KBM-7 (cell line): ENCODE measurements at places on chromosomes 1 and 21.

DNA sequence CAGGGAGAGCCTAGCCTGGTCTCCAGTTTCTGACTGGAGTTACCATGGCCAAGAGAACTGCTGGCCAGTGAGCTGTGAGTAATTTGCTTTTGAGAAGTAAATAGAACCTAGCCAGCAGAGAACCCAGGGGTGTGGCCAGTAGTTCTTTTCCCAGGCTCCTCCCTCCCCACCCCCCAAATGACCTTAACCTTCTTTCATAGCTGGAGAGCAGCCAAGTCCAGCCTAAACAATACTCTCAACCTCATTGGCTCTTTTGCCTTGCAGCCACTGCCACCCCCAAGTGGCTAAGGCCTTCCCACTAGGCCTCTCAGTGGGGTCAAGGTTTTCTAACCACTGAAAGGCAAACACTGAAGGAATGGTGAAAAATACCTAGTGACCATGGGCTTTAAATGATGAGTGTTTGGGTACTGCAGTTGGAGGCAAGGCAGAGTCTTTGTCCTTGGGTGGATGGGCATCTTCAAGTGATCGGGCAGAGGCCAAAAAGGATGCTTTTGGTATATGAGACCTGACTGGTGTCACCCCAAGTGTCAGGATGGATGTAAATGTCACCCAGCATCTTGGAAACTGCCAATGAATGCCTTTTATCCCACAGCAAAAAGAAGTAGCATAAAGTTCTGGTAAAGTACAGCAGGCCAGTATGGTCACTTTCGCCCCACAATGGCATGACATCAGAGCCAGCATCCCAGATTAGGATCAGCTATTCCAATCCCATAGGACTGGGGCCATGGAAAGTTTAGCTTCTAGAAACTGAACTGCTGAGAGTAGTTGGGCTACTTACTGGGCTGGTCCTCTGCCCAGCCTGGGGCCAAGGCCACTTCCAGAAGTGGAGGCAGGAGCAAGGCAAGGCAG is 3.5 kb upstream of the PIGV start:
- DNase-seq = peak; percentile 60

- DNase-seq = no peak
Observed at GRCh38 chr1:40313958-40314720, 2.9 kb downstream of the COL9A2 start.

DNA sequence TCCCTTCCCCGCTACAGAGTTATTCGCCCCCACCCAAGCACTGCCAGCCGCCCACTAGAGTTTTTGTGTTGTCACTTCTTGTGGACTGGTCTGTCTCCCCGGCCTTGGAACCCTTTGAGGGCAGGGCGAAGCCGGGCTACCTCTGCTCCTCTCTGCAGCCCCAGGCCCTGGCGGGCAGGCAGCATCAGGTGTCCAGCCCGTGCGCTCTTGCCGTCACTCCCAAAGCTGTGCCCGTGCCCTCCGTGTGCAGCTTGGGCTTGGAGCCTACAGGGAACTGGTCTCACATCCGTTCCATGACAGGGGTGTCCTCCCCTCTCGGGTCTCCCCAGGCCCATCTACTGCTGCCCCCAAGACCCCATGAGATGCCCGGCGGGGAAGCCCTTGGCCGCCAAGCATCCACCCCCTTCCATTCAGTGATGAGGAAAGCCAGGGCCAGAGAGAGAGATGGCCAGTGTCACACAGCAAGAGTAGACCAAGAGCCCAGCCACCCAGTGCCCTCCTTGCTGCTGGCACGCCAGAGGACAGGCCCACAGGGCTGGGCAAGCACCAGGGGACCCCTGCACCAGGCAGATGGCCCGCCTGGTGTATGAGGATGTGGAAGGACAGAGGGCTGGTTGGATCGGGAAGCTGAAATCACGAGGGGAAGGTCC is 15.3 kb upstream of the LDLRAP1 start:
- DNase-seq = no peak

- no peak for DNase-seq
Observed at GRCh38 chr21:46128106-46128932, 27.1 kb downstream of the FTCD start.

- DNase-seq = no peak
Observed at GRCh38 chr1:58204284-58204683, 342.2 kb downstream of the OMA1 start.

- no peak for DNase-seq
Observed at GRCh38 chr1:165067829-165068228, 288.7 kb downstream of the LMX1A start.

DNA sequence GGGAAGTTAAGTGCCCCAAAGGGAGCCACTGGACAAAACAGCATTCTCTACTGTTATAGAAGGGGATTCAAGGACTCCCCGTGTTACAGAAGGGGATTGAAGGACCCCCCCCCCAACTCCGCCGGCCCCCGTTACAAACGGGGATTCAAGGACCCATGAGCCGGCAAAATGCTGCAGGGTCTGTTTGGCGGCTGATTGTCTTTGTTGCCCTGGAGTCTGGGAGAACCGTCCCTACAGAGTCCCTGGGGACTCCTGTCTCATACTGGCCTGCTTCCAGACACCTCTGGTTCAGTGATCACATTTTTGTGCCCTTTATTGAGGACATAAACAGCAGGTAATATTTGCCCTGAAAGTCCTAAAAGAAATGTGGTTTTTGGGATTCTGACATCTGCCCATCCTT is 96.4 kb downstream of the SYF2 start:
- DNase-seq = no peak

DNA sequence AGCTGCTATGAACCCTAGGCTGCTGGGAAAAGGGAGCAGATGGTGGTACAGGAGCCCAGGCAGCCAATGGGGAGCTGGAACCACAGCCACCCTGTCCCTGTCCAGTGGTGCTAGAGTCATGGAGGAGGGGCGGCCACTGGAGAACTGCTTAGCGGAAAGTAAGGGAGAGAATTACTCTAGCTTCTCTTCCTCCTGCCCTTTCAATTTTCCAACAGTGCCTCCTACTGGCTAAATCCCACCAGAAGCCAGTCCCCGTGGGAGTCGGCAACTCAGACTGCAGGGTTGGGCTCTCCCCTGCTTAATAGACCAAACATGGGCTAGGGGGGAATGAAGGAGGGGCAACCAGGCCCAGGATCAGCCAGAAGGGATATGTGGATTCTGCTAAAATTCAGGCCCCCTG is 154.5 kb downstream of the ACTL8 start:
- no peak for DNase-seq

DNA sequence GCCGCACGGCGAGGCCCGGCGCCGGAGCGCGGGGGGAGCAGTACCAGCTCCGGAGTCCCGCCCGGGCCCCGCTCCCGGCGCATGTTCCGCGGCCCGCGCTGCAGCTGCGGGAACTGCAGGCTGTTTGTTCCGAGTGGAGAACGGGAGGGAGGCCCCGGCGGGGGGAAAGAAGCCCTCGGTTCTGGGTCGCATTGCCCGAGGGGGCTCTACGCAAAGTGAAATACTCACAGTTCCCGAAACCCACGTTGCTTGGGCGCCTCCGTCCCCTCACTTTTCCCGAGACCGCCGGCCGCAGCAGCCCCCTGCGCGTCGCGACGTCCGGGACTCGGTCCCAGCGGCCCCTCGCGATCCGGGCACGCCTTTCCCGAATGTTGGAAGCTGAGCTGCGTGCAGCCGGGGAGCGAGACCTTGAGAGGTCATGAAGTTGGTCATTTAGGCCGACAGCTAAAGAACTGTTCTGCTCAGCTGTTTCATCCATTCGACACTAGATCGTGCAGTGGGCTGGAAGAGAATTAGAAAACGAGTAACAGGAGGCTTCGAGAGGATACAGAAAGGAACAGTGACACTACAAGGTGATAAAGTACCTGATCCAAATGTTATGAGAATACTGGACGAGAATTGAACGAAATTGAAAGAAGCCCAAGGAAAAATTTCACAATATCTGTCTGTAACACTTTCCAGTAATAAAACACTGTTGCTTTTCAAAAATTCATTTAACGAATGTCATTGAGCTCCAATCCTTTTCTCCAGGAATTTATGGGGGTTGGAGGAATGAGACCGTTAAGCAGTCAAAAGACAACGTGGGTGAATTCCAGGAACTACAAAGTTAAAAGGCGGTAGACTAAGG is 657 bp upstream of the LIN9 start:
- peak; percentile 60 for DNase-seq

DNA sequence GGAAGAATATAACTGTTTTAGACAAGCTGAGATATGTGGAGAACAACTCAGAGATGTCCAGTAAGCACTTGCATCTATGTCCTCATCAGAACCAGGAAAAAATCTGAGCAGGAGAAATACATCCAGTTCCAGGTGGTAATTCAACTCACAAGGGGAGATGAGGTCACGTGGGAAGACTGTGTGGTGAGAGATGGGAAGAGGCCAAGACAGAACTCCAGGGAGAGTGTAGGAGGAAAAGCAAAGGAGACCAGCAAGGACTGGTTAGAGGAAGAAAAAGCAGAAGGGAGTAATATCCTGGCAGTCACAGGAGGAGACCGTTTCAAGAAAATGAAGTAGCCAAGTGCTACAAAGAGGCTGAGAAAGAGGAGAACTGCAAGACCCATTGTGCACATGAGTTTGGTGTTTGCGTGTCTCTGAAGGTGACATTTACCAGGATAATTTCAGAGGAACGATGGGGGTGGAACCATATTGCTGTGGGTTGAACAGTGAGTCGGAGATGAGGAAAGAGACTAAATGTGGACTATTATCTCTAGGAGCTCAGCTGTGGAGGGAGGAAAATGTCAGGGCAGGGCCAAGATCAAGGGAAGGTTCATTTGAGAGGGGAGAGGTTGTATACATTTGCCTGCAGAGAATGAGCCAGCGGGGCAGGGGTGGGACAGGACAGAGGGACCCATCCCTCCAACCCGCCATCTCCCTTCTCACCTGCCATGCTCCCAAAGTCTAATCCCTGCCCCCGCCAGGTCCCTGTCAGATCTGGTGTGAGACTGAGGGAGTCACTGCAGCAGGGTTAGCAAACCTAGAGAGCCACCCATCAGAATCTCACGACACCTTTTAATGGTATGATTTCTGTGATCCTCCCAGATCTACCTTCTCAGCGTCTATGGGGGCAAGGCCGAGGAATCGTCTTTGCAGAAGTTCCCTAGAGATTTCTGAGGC is 24.9 kb downstream of the SUSD4 start:
- no peak for DNase-seq

- DNase-seq = no peak
Observed at GRCh38 chr1:193806079-193807048, 620.0 kb upstream of the B3GALT2 start.

DNA sequence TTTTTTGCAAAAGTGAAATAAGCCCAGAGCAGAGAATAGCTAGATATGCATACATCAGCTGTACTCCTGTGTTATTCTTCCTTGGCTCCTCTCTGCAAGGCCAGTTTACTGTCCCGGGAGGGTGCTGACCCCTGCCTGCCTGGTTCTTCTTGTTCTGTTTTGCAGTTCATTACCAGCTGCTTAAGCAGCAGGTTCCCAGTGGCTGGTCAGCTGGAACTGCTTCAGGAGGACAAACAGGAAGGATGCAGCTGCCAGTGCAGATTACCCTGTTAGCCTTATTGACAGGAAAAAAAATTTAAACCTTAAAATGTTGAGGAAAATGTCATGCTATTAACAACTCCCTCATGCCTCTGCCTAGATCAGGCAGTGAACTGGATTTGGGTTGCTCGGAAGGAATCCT is 16.0 kb upstream of the LRIG2 start:
- DNase-seq = peak; percentile 19

GRCh38 chr1:17198476-17199258 is 6.3 kb upstream of the PADI1 start:
- DNase-seq = no peak

DNA sequence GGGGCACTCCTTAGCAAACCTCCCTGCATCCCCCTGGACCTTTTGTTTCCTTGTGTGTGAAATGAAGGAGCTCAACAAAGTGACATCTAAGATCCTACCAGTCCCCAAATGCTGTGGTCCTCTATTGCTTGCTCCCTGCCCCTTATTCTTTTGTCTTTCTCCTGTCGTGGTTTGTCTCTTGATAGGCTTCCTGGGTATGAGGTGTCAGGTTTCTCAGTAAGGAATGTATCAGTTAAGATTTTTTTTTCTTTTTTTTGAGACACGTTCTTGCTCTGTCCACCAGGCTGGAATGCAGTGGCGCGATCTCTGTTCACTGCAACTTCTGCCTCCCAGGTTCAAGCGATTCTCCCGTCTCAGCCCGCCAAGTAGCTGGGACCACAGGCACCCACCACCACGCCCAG is 16.8 kb downstream of the CNIH3 start:
- DNase-seq = no peak

DNA sequence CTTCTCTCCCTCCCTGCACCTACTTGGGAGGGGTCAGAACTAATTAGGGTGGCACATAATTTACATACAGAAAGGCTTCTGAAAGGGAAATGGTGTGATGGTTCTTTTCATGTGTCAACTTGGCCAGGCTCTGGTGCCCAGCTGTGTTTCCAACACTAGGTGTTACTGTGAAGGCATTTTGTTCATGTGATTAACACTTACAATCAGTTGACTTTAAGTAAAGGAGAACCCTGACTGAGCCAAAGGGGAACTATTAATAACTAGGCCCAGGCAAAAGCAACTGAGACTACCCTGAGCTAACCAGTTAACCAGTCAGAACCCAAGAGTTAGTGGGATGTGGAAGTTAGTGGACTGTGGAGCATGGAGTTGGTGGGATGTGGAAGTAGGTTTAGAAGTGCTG is 114.9 kb downstream of the SEC16B start:
- DNase-seq = no peak

GRCh38 chr1:107230121-107230520 is 89.3 kb downstream of the NTNG1 start:
- no peak for DNase-seq

DNA sequence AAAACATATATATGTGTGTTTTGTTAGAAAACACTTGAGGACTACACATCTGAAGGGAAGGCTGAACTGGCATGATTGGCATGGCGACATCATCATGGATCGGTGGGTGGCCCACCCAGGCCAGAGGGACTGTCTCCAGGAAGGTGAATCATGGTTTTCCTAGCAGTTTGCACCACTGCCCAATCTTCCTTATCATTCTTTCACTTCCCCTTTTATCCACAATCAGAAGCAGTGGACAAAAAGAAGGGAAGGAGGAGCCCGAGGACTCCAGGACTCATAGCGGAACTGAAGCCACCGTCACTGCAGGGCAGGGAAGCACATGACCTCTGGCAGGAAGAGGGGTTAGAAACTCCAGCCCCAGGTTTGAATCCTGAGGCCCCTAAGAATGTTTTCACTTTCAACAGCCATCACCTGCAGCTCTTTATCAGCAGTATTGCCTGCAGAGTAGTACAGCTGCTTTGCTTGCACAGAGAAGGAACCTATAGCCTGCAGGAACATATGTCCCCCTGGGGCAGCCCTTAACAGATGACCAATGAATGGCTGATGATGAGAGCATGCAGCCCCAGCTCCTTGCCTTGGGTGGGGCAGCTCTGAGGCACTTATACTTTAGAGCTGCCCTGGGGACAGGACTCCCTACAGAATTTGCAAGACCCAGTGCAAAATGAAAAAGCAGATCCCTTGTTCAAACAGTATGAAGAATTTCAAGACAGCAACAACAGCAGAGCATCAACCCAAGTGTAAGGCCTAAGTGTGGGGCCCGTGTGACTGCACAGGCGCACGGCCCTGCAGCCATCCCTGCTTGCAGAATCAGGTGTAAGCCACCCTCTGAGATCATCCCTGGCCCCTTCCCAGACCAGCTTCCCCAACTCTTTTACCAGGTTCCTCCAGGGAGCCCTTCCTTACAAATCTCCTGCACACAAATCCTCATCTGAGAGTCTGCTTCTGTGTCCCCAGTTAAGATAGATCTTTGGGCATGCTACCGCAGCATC is 241.8 kb upstream of the IRF2BP2 start:
- peak; percentile 86 for DNase-seq

- DNase-seq = no peak
Observed at GRCh38 chr1:21378705-21379494, 61.0 kb upstream of the NBPF3 start.
